HT-29 (cell line): ENCODE measurements at places on chromosomes 13 and 19. TPM values are rescaled to one million over a fixed set of nuclear protein-coding genes. Genes with fewer than 3 reads are reported as not detected.

The CHST8 gene
- not detected in 2 replicates for total RNA-seq

The TNNT1 gene
- 4.5 and 5.0 TPM in 2 replicates for total RNA-seq

The S1PR5 gene
- not detected in 2 replicates for total RNA-seq

The LCP1 gene
- total RNA-seq = not detected in 2 replicates

The P2RY11 gene
- total RNA-seq = 5.5 and 11.1 TPM in 2 replicates

The REEP6 gene
- 23.1 and 26.6 TPM in 2 replicates for total RNA-seq

The PSG3 gene
- not detected in 2 replicates for total RNA-seq

The FAM187B gene
- total RNA-seq = not detected in 2 replicates

The KIR2DL3 gene
- total RNA-seq = not detected in 2 replicates

The IGFL3 gene
- not detected in 2 replicates for total RNA-seq

The GJB2 gene
- 41.9 and 50.1 TPM in 2 replicates for total RNA-seq

The LRP3 gene
- not detected in 2 replicates for total RNA-seq

The DUXA gene
- total RNA-seq = not detected in 2 replicates

The IGFL2 gene
- 1.1 and 1.6 TPM in 2 replicates for total RNA-seq
